ENCODE measurements at places on chromosomes 6 and 20.

DNA sequence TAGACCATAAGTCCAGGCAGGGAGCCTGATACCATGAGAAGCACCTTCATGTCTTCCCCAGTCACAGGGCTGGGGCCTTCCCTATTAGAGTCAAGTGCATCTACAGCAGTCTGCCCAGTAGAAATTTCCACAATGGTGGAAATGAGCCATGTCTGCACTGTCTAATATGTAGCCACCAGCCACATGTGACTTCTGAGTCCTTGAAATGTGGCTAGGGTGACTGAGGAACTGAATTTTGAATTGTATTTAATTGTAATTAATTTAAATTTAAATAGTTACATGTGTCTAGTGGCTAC lies 300.2 kb downstream of the CLIC5 start:
- no peak for DNase-seq

DNA sequence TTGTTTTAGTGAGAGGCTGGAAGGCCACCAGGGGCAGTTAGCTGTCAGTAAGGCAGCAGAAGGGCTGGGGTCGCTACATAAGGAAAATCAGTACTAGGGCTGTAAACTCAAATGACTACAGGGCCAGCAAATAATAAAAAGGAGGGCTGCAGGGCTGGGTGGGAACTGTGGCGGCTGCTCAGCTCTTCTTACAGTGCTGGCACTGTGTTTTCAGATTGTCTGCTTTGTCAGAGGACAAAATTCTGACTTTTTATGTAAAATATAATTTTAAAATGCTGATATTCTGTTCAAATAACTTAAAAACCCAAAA lies 23.2 kb downstream of the HLA-A start:
- no peak for DNase-seq

GRCh38 chr20:19370076-19371075 lies 157.9 kb downstream of the SLC24A3 start:
- no peak for DNase-seq

GRCh38 chr6:142737368-142738034 lies 207.5 kb downstream of the HIVEP2 start:
- no peak for DNase-seq

DNA sequence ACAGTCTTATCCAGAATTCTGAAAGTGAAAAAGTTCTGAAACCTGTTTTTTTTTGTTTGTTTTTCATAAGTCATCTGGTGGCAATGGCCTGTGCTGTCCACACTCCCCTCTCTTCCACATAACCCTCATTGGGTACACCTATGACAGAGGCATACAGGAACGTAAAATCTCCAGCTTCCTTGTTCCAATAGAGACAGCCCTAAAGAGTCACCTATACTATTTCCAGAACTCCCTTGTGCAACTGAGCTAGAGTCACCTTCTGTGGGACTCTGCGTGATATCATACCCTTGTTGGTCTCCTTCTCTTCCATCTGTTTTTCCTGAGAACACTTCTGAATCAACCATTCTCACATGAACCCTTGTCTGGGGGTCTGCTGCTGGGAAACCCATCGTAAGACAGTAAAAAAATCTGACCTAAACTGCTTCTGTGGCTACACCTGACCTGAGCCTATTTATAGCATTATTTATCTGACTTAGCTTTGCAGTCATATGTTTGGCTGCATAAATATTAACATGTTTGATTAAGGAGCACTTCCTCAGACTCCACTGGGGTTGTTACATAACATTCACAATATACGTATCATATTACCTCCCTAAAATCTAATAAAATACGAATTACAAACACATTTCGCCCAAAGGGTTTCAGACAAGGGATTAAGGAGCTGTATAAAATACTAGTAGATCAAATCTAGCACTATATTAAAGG lies 151.9 kb downstream of the PTPRT start:
- DNase-seq: no peak

GRCh38 chr6:47603995-47604394 lies 94.4 kb upstream of the ADGRF4 start:
- no peak for DNase-seq

GRCh38 chr6:25253351-25253750 lies 25.8 kb upstream of the CARMIL1 start:
- no peak for DNase-seq
